Activated CD4-positive, alpha-beta T cell treated with anti-CD3 and anti-CD28 coated beads, Interleukin-2, amount 10 ng/mL, durations not matched to agents 24 days and 14 days (primary cell): ENCODE measurements at places on chromosomes 6 and 20.
A peak's percentile ranks its signal among the peaks of the same experiment; 100 is the strongest.

- DNase-seq = no peak
Observed at GRCh38 chr6:151617539-151617938, 123.7 kb downstream of the CCDC170 start.

- no peak for DNase-seq
Observed at GRCh38 chr6:138655828-138656227, 117.7 kb upstream of the CCDC28A start.

GRCh38 chr6:32267035-32267434, 43.2 kb upstream of the NOTCH4 start:
- no peak for DNase-seq

DNA sequence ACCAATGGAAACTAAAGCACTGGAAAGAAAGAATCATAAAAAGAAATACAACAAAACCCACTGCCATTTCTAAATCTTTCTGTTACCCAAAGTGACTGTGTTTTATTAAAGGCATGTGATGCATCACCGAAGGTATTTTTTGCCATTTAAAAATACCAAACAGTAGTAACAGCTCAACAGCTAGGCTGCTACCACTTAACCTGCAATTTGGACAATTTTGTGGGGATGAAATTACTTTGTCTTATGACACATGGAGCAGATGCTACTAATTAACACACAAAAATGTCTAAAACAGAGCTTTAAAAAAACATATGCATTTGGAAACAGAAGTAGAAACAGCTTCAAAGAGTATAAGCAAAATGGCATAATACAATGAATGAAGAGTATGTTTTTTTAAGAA, 97.4 kb downstream of the ATXN1 start:
- no peak for DNase-seq

GRCh38 chr6:27956941-27957340, at the start of gene OR2B6:
Gene OR2B6, plus strand, starts transcription at chr6:27957241. Its CDS starts 0 bp downstream, at chr6:27957241.
- DNase-seq = no peak

- DNase-seq = peak; percentile 53
Observed at GRCh38 chr20:20603339-20603990, 109.0 kb downstream of the RALGAPA2 start.

GRCh38 chr6:167290786-167291622, at the start of gene UNC93A:
Gene UNC93A, plus strand, starts transcription at chr6:167291315. Its CDS starts 175 bp downstream, at chr6:167291490.
- DNase-seq = no peak

GRCh38 chr20:62975251-62975760, 22.8 kb downstream of the SLC17A9 start:
- DNase-seq = no peak
